ENCODE measurements at places on chromosomes 5 and 9. TPM values are rescaled to one million over a fixed set of nuclear protein-coding genes. Genes with fewer than 3 reads are reported as not detected.

DNA sequence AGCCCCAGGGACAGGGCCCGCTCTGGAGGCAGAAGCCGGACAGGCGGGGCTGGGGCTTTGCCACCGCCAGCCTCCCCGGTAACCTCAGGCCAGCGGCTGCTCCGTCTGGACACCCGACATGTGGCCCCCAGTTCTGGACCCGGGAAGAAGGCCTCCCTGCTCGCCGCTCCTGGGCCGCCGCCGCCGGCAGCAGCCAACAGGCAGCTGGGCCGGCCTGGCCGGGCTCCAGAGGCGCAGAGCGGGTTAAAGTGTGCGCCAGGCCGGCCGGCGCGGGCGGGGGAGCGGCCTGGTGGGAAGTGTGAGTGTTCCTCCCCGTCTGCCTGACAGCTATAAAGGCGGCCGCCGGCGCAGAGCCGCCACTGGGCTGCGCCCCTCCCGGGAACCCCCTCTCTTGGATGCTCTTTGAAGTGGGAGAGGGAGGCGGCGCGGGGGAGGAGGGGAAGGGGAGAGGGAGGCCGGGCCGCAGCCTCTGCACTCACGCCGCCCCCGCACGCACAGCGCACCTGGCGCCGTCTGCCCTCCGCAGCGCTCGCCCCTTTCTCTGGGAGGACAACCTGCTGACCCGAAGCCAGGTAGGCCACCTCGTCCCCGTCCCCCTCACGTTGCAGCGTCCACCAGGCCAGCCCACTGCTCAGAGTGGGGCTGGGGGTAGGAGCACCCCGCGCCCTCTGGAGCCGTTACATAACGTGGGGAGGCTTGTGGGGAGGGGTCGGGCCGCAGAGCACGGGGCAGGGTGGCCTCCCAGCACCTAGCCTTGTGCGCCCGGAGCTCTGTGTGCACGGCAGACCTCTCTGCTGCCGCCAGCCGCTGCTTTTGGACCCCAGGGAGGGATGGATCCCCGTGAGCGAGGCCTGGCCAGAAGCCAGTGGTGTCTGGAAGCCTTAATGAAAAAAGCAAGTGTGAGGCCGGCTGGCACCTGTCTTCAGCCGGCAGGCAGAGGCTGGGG lies at the start of gene ADAMTSL2:
Gene ADAMTSL2 (plus strand): TSS at position 359 of the 946 bp plus-strand sequence. CDS start 2,009 bp downstream, outside the sequence.
- DNase-seq, result peak; percentile 39

Gene FBXO4
- 9.1 TPM for total RNA-seq

Gene DMAC1
- 62.3 TPM for total RNA-seq

Gene RALGDS
- 73.8 TPM for total RNA-seq

GRCh38 chr5:622359-622758 lies 10.2 kb downstream of the CEP72 start:
- no peak for DNase-seq

- DNase-seq, result no peak
These were observed 235.2 kb upstream of the ELL2 start for GRCh38 chr5:96196890-96197289.

DNA sequence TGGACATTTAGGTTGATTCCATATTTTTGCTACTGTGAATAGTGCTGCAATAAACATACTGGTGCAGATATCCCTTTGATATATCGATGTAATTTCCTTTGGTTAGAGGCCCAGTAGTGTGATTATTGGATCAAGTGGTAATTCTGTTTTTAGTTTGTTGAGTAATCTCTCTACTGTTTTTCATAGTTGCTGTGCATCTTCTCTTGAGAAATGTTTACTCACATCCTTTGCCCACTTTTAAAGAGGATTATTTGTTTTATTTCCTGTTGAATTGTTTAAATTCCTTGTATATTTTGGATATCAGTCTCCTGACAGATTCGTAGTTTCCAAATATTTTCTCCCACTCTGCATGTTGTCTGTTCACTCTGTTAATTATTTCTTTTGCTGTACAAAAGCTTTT lies 352.6 kb upstream of the TARS1 start:
- DNase-seq, result no peak

Gene BRIX1
- 43.2 TPM for total RNA-seq

GRCh38 chr5:176388003-176388443 lies 375 bp downstream of the NOP16 start:
- peak; percentile 14 for DNase-seq

DNA sequence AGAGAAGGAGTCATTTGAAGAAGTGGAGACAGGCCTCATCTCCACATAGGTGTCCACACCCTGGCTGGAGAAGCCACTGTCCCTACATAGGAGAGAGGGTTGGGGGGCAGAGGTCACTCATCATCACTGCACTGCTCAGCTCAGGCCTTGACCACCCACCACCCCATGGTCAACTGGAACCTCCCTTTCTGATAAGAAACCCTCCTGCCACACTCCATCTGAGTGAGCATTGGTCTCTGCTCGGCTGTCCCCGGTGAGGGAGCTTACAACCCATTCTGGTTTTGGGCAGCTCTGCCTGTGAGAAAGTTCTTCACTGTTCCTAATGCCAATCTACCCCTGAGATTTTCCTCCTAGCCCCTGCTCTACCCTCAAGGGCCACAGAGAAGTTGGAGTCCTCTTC lies 28.8 kb downstream of the CSF1R start:
- no peak for DNase-seq

DNA sequence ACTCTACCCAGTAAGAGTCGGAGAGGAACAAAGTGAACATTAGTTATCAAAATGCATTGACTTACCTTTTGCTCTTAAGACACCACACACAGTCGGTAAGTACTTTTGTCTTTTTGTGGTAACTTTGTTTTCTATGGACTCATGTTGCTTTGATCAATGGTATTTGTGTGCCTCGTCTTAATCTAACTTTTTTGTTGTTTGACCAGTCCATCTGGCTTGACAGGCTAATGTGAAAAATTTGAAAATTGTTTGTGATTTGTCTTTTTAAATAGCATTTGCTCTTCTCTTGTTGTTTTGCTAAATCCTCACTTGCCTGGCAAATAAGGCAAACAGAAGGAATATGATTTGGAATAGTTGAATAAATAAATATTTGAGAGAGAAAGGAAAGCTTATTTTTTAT lies 71.4 kb upstream of the CHD1 start:
- no peak for DNase-seq

DNA sequence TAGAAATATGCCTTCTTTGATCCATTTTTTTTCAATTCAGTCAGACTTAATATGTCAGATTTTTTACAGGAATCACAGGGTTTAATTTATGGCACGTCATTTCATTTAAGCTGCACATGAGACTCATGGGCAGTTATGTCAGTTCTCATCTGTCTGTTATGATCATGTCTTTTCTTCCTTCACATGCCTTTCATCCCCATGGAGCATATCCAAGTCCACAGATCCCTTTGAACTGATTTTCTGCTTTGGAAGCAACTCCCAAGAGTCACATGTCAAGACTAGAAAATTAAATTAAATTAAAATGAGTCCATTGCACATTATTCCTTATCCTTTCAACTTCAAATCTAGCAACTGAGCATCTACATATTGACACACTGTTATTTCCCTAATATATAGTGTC lies 1274.0 kb upstream of the C9orf72 start:
- no peak for DNase-seq

DNA sequence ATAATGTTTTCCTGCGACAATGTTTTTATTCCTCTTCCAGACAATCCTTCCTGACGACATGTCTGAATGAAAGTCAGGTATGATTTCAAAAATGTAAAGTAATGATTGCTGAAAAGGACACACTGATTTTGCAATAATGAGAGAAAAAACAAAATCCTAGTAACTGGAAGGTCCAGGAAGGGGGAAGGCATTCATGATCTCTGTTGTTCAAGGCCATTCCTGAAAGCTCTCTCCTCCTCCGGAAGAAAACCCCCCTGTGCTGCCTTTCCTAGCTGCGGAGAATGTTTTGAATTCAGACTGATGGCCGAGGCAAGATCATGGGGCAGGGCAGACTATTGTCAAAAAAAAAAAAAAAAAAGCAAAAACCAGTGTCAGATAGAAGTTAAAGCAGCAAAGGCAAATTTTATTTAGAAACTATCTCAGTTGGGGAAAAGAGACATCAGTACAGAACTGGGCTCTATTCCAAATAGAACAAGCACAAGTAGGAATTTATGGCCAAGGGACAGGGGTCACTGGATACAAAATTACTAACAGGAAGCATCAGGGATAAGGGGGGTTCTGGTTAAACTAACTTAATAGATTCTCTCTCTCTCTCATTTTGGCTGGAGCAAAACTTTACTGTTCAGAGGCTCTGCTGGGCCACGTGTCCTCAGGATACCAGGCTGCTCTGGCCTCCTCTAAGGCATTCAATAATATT lies 36.5 kb upstream of the CTSV start:
- no peak for DNase-seq

Gene UGT3A1
- total RNA-seq, result not detected

GRCh38 chr5:6902597-6902996 lies 189.4 kb downstream of the TENT4A start:
- no peak for DNase-seq

DNA sequence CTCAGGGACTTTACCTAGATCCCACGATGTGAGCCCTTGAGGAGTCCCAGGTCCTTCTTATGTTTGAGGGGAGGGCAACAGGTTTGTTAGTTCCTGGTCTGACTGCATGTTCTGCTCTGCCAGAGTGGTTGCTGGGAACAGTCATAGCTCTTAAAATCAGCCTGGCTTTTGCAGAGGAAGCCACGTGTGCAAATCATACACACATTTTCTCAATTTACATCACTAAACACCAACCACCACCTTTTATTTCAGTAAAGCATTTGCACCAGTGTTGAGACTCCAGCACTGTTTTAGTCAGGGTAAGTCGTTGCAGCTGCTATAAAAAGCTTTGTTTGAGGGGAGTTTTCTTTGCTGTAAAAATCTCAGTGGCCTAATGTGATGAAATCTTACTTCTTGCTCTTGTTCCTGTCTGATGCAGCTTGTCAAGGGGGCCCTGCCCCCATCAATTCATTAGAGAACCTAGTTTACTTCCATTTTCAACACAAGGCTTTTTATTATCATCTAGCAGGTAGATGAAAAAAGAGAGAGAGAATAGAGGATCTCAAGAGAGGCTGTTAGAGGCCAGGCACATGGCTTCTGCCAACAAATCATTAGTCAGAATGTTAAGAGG lies 70.3 kb upstream of the VCAN start:
- DNase-seq, result no peak

Gene SLC6A7
- total RNA-seq, result not detected

DNA sequence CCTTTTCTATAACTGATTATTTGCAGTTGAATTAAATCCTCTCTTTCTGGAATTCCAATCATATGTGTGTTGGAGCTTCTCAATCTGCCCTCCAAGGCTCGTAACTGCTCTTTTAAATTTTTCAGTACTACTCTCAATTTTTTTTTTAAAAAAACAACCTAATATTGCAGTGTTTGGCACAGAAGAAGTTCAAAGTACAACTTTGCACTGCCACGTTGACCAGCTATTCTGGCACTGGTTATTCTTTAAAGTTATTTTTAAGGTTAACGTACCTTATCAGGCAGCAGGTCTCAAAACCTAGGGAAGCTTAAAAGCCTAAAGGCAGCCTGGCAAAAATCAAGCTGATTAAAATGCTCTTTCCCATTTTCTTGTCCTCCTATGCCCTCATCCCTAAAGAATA lies 120.5 kb downstream of the GHR start:
- DNase-seq, result no peak

Gene BNC2
- total RNA-seq, result 4.5 TPM

GRCh38 chr5:179879003-179879689 lies 20.5 kb upstream of the MRNIP start:
- no peak for DNase-seq

DNA sequence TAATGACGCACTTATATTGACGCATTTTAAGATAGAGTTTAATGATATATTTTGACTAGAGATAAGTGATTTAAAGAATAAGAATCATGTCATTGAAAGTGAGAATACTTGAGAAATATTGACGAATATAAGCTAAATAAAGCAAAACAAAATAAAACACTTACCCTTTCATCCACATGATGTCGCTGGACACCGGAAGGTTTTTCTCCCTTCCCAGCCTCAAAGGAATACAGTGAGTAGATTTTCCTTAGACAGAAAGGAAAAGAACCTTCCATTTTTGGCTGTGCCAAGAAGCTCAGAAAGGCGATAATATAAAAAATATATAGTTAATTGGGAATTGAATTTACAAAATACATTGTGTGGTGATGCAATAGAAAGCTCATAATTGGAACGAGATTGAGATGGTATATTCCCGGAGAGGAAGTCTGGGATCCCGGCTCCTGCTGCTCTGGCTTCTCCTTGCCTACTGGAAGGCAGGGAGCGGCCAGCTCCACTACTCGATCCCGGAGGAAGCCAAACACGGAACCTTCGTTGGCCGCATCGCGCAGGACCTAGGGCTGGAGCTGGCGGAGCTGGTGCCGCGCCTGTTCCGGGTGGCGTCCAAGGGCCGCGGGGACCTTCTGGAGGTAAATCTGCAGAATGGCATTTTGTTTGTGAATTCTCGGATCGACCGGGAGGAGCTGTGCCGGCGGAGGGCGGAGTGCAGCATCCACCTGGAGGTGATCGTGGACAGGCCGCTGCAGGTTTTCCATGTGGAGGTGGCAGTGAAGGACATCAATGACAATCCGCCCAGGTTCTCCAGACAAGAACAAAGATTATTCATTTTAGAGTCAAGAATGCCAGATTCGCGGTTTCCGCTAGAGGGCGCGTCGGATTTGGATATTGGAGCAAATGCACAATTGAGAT lies at the start of gene PCDHA5:
Gene PCDHA5 (plus strand): TSS at position 239 of the 906 bp plus-strand sequence.
- DNase-seq, result no peak

Gene PCDHGB5
- total RNA-seq, result 1.5 TPM

GRCh38 chr5:79464695-79465332 lies 49.1 kb downstream of the HOMER1 start:
- DNase-seq, result no peak

Gene WHRN
- total RNA-seq, result 8.9 TPM

Gene CBY3
- total RNA-seq, result not detected

DNA sequence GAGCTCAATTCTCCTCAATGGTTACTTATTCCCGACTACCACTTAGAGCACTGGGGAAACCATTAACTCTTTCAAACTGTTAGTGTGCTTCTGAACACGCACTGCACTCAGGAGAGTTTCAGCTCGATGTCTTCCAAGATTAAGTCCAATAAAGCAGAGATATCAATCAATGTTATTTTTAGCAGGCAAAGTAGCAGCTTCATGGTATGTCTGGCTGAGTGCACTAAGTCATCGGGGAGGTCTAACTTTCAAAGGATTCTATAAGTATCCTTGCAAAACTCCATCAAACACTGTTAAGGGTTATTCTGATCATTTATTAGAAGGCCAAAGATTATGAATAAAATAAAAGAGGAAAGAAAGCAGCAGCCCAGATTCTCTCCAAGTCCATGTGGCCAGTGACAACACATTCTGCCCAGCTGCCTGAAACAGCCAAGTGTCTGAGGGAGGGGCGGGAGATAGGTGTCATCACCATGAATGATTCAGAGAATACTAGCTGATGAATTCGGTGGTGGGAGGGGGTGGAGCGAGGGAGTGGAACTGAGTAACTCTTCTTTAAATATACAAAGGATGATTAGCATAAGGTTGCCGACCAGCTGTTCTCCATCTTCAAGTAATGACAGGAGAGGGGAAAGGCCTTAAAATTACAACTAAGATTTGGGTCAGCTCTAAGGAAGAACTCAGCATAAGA lies 21.3 kb downstream of the NREP start:
- DNase-seq, result no peak
